ENCODE measurements at places on chromosomes 4 and X.

- DNase-seq = no peak
Measured at GRCh38 chrX:47611926-47612325, 7.7 kb downstream of the SYN1 start.

GRCh38 chr4:24287096-24287495, 297.3 kb downstream of the DHX15 start:
- no peak for DNase-seq

GRCh38 chr4:61918987-61919386, 718.9 kb downstream of the ADGRL3 start:
- no peak for DNase-seq

- no peak for DNase-seq
Measured at GRCh38 chrX:104972737-104973136, 247.8 kb downstream of the TEX13A start.

GRCh38 chrX:18578546-18578945, 93.4 kb downstream of the RS1 start:
- no peak for DNase-seq

DNA sequence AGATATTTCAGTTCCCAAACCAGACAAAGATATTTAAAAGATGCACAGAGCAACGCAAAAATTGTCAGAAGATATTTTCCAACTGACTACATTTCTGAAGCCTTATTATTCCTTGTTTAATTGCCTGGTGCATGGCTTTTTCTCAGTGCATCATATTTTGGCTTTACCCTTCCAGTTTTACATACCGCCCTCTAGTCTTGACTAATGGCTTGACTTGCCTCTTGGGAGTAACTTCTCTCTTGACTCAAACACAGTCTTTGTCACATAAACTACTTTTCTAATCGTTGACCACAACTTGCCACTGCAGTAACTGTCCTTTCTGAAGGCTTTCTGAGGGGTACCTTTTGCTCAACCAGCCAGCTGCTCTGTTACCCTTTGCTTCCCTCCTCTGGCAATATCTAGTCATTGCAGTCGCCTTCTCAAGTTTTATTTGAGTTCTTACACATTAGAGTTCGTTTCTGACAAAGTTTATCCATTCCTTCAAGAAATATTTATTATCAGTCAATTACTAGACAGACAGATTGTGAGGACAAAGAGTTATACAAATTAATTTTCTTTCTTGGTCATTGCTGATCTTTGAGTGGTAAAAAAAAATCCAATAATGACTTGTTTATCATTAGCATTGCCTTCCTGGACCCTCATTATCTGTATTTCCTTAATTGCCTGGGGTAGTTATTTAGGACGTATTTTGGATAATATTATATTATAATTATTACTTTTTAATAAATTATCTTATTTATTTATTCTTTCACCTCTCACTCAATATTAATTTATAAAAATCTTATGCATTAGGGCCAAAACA, 506.9 kb upstream of the PCDH10 start:
- DNase-seq = no peak

DNA sequence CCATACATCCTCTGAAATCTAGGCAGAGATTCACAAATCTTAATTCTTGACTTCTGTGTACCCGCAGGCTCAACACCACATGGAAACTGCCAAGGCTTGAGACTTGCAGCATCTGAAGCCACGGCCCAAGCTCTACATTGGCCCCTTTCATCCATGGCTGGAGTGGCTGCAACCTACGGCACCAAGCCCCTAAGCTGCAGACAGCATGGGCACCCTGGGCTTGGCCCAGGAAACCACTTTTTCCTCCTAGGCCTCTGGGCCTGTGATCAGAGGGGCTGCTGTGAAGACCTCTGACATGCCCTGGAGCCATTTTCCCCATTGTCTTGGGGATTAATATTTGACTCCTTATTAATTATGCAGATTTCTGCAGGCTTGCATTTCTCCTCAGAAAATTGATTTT, 457.9 kb downstream of the GRIA2 start:
- no peak for DNase-seq

- DNase-seq = no peak
Measured at GRCh38 chr4:183627979-183628588, 30.9 kb downstream of the RWDD4 start.

DNA sequence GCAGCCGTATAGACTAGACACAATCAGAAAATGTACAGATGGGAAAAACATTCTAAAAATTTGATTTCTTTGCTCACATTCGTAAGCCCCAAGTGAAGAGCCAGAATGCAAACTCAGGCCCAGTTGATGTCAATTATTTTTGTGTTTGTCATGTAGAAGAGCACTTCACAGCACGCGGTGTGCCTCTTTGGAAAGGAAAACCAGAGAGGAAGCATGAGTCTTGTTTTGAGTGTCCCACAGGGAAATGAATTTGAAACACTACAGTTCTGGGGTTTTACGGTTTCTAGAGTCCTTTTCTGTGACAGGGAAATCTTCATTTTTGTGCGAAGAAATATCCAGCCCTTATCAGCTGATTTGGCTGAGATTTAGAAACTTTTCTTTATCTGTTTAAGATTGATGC, 554.6 kb upstream of the BOD1L1 start:
- no peak for DNase-seq

DNA sequence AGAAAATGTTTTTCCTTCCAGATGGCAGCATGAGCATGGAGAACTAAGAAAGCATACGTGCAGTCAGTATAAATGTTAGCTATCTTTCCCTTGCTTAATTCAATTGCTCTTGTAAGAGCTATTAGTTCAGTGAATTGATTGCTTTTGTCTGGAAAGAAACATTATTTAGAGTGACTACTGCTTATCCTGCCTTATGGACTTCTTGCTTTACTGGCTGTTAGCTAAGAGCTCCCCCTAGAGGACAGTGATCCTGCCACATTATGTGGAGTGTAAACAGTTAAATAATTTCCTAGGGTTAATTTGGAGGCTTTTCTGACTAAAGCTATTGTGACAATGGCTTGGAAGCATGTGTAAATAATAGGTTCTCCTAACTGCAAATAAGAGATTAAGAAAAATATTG, 1402.4 kb downstream of the FAM133A start:
- no peak for DNase-seq

GRCh38 chrX:23938690-23939089, 30.9 kb downstream of the CXorf58 start:
- DNase-seq = no peak

DNA sequence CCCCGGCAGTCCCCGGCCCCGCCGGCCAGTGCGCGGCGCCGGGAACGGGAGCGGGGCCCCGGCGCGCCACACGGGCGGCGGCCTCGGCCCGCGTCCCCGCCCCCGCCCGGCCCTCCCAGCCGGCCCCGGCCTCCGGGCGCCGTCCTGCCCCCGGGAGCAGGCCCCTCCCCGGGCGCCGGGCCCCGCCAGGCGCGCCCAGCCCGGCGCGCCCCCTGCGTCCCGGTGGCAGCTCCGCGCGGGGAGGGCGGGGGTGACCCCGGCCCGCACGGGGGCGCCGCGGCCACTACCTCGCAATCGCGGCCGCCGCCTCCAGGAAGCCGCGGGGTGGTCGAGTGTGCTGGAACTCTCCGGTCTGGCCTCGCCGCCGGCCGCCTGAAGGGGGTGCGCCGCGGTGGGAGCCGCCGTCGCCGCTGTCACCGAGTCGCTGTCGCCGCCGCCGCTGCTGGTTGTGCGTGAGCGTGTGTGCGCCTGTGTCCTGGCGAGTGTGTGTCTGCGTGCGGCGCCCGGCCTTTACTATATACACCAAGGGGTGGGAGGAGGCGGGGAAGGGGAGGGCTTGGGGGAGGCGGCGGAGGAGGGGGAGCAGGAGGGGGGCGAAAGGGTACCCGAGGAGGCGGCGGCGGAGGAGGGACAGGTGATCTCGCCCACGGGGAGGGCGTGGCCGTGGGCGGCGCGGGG, at the start of gene RAI2:
Gene RAI2 (minus strand): TSS at position 488 of the 678 bp plus-strand sequence. CDS start 59,288 bp downstream, outside the sequence.
- DNase-seq = peak; percentile 2

- DNase-seq = no peak
Measured at GRCh38 chr4:122728856-122729255, 3.6 kb upstream of the BBS12 start.
